ENCODE measurements at places on chromosomes 1 and 21. TPM values are rescaled to one million over a fixed set of nuclear protein-coding genes. Genes with fewer than 3 reads are reported as not detected.

The GCLM gene
- 10.5 TPM for total RNA-seq

The FCN3 gene
- not detected for total RNA-seq

The TCEA3 gene
- 233 TPM for total RNA-seq

The ZC3H11A gene
- total RNA-seq = 79.2 TPM

Measured in transverse colon (tissue), 4 donors.